ENCODE measurements at places on chromosomes 3 and 15.
A peak's percentile ranks its signal among the peaks of the same experiment; 100 is the strongest.

GRCh38 chr3:184506561-184506991 lies 55.0 kb upstream of the EPHB3 start:
- no peak for DNase-seq

DNA sequence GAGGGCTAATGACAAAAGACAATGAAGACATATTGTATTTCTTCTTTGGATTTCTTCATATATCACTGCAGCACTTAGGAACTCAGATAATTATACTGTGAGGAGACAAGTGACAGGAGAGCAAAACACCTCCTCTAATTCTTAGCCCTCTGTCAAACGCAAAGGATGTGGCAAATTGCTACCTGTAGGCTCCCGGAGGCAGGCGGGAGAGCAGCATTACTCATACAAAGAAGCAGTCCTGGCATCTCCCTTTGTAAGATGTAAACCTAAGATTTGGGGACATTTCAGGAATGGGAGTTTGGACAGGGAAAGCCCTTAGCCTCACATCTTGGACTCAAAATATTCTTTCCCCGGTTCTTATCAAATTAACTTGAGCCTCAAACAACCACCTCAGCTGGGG lies 460.8 kb downstream of the SOX2 start:
- DNase-seq: no peak

DNA sequence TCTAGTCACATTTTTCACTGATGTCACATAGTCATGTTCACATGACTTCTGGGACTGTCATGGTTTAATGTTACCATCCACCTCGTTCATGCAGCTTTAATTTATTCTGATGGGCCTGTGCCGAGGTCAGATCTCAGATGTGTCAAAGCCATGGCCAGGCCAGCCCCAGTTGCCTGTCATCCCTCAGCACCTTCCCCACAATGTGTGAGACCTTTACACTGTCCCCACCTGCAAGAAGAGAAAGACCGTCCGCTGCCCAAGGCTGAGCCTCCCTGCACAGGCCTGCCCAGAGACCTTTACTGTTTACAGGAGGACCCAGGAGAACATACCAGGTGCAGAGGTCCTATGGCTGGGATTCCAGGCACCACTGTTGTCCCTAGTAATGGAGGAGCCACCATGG lies 12.8 kb upstream of the KLF15 start:
- DNase-seq: no peak

DNA sequence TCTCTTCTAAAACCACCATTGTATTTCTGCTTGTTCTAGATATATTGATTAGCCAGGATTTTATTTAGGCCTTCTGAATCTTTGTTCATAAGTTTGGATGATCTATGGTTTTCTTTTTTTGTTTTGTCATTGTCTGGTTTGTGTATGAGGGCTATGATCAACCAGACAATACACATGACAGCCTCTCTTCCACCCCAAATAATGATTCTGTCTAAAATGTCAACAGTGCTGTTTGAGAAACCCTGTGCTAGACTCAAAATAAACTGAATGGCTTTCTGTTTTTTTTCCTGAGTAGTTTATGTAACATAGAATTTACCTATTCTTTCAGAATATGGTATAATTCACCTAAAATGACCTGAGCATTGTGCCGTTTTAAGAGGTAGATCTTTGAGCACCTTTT lies 66.1 kb downstream of the PLCL2 start:
- DNase-seq: no peak

- DNase-seq: no peak
These were observed 10.6 kb downstream of the PIK3CB start for GRCh38 chr3:138824114-138824506.

DNA sequence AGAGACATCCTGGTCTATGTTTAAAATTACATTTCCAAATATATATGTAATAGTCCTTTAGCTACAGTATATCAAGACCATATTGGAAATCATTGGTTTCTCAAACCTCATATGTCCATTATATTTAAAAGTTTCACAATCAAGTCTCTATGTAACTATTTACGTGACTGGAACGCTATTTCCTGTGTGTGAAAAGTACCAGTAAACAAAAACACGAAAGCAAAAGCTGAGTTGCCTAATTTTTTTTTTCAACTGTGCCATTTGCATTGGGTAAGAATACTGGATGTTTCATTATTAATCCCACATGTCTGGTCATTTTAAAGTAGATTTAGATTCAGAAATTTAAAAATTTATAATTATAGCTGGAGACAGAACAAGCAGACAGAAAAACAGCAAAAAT lies 381.4 kb downstream of the TBC1D5 start:
- no peak for DNase-seq

- DNase-seq: no peak
These were observed 1.7 kb downstream of the ARL13B start for GRCh38 chr3:93981649-93982048.

GRCh38 chr15:59536553-59536952 lies 75.0 kb upstream of the GCNT3 start:
- DNase-seq: no peak

GRCh38 chr3:15198686-15199085 lies 7.4 kb upstream of the CAPN7 start:
- no peak for DNase-seq

- DNase-seq: peak; percentile 42
These were observed 154.0 kb downstream of the ADAMTS9 start for GRCh38 chr3:64533617-64534317.
